ENCODE measurements at places on chromosomes 1 and 21. TPM values are rescaled to one million over a fixed set of nuclear protein-coding genes. Genes with fewer than 3 reads are reported as not detected.
A peak's percentile ranks its signal among the peaks of the same experiment; 100 is the strongest.

DYRK3 gene
- total RNA-seq: 4.9 TPM

ICOSLG gene
- 5.9 TPM for total RNA-seq

HSPG2 gene
- total RNA-seq: 59.0 TPM

MYOM3 gene
- total RNA-seq: not detected

FBLIM1 gene
- total RNA-seq: not detected

NUDT17 gene
- 3.0 TPM for total RNA-seq

DNA sequence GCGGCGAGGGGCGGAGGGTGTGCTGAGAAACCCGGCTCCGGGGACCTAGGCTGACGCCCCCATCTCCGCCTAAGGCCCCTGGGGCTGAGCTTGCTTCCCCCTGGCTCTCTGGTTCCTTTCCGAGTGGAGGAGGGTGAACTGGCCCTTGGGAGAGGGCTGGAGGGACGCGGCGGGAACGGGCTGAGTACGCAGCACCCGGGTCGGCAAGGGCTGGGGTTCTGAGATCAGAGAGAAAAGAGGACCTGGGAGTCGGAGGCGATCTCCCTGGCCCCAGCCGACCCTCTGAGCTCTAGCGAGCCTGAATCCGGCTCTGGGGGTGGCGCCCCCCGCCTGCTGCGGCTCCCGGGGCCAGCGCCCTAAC lies 270.8 kb downstream of the FOXD2 start:
- DNase-seq: no peak
- H3K4me1 ChIP-seq: peaks cover 10% of the 10 kb centered on the region
- no peak overlapping the region for H3K27ac ChIP-seq
- H3K27me3 ChIP-seq: peaks cover 53% of the 10 kb centered on the region
- H3K4me3 ChIP-seq: no peak overlapping the region
- H3K36me3 ChIP-seq: no peaks in the 10 kb centered on the region

DNA sequence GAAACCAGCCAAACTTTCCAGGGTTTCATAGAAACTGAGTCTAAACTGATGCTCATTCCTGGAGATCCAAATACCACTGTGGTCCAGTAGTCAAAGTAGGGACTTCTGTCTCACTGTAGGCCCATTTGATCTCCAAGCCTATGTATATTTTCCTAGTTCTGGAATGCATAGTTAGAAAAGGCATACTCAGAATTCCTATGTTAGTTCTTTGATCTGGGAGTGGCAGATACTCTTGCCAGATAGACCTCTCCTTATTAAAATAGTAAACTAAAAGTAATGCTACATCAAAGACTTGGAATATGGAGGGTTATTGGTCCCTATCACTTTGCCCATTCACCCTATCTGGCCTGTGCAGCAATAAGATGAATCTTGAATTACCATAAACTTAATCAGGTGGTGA lies 10.4 kb upstream of the SGIP1 start:
- H3K4me3 ChIP-seq: no peak overlapping the region
- DNase-seq: no peak
- H3K27ac ChIP-seq: no peak overlapping the region
- H3K27me3 ChIP-seq: no peaks in the 10 kb centered on the region
- H3K36me3 ChIP-seq: no peaks in the 10 kb centered on the region

- DNase-seq: no peak
- peak within 1 kb of the TSS; percentile 98 for H3K27ac ChIP-seq
- peak within 1 kb of the TSS; percentile 79 for H3K4me3 ChIP-seq
- H3K4me1 ChIP-seq: peaks cover 44% of the 10 kb centered on the region
- H3K27me3 ChIP-seq: no peaks in the 10 kb centered on the region
Measured at GRCh38 chr1:15524021-15524282, at the start of gene CASP9. Gene CASP9, minus strand, starts transcription at chr1:15524215. Its CDS starts 15 bp downstream, at chr1:15524200.

- H3K4me3 ChIP-seq: no peak overlapping the region
- no peak for DNase-seq
- no peak overlapping the region for H3K27ac ChIP-seq
- no peaks in the 10 kb centered on the region for H3K4me1 ChIP-seq
- H3K27me3 ChIP-seq: peaks cover 8% of the 10 kb centered on the region
Measured at GRCh38 chr1:158058237-158058985, 65.0 kb downstream of the KIRREL1 start.

DNA sequence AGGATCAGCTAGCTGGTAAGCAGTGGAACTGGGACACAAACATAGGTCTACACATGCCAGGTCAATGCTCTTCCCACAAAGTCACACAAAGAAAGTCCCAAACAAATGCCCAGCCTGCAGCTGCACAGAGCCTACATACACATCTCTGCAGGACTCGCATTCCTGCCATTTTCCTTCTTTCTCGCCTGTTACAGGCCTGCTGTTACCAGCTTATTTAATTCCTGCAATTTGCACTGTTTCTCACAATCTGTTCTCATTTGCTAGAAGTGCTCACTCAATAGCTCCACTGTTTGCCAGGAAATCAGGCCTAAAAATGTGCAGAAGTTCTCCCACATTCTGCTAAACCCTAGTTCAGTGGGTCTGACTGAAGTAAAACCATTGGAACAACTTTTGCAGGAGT lies 362.6 kb upstream of the C1orf87 start:
- H3K27me3 ChIP-seq: no peaks in the 10 kb centered on the region
- no peaks in the 10 kb centered on the region for H3K4me1 ChIP-seq
- H3K36me3 ChIP-seq: no peaks in the 10 kb centered on the region
- DNase-seq: no peak
- no peak overlapping the region for H3K4me3 ChIP-seq
- H3K27ac ChIP-seq: no peak overlapping the region

GRCh38 chr1:10867138-10867721 lies 70.8 kb upstream of the CASZ1 start:
- peaks cover 56% of the 10 kb centered on the region for H3K27me3 ChIP-seq
- H3K4me1 ChIP-seq: peaks cover 9% of the 10 kb centered on the region
- DNase-seq: peak; percentile 68
- no peaks in the 10 kb centered on the region for H3K36me3 ChIP-seq

- no peak overlapping the region for H3K4me3 ChIP-seq
- no peaks in the 10 kb centered on the region for H3K36me3 ChIP-seq
- peak; percentile 85 for DNase-seq
- H3K27me3 ChIP-seq: peaks cover 38% of the 10 kb centered on the region
- H3K27ac ChIP-seq: no peak overlapping the region
- H3K4me1 ChIP-seq: peaks cover 5% of the 10 kb centered on the region
Measured at GRCh38 chr1:85307987-85308832, 31.8 kb upstream of the BCL10 start.

GRCh38 chr1:229117664-229118300 lies 153.1 kb upstream of the RAB4A start:
- H3K27ac ChIP-seq: no peak overlapping the region
- DNase-seq: no peak
- H3K36me3 ChIP-seq: no peaks in the 10 kb centered on the region
- H3K4me1 ChIP-seq: no peaks in the 10 kb centered on the region

- H3K4me1 ChIP-seq: peaks cover 32% of the 10 kb centered on the region
- no peak for DNase-seq
- peaks cover 3% of the 10 kb centered on the region for H3K36me3 ChIP-seq
- H3K27ac ChIP-seq: peak overlapping the region; percentile 59
- H3K27me3 ChIP-seq: peaks cover 2% of the 10 kb centered on the region
Measured at GRCh38 chr1:204511366-204511765, 4.8 kb upstream of the MDM4 start.

- H3K36me3 ChIP-seq: no peaks in the 10 kb centered on the region
- no peaks in the 10 kb centered on the region for H3K4me1 ChIP-seq
- H3K27ac ChIP-seq: no peak overlapping the region
- H3K27me3 ChIP-seq: peaks cover 31% of the 10 kb centered on the region
Measured at GRCh38 chr1:201648066-201648906, 109.4 kb downstream of the NAV1 start.

- H3K4me3 ChIP-seq: no peak overlapping the region
- peaks cover 3% of the 10 kb centered on the region for H3K36me3 ChIP-seq
- H3K27ac ChIP-seq: no peak overlapping the region
- H3K4me1 ChIP-seq: peaks cover 27% of the 10 kb centered on the region
- H3K27me3 ChIP-seq: no peaks in the 10 kb centered on the region
Measured at GRCh38 chr1:110218739-110219138, 8.6 kb downstream of the KCNC4 start.

GRCh38 chr1:157226739-157227138 lies 88.5 kb upstream of the ETV3 start:
- peaks cover 30% of the 10 kb centered on the region for H3K27me3 ChIP-seq
- H3K4me3 ChIP-seq: no peak overlapping the region
- no peaks in the 10 kb centered on the region for H3K4me1 ChIP-seq
- H3K36me3 ChIP-seq: no peaks in the 10 kb centered on the region
- no peak for DNase-seq

DNA sequence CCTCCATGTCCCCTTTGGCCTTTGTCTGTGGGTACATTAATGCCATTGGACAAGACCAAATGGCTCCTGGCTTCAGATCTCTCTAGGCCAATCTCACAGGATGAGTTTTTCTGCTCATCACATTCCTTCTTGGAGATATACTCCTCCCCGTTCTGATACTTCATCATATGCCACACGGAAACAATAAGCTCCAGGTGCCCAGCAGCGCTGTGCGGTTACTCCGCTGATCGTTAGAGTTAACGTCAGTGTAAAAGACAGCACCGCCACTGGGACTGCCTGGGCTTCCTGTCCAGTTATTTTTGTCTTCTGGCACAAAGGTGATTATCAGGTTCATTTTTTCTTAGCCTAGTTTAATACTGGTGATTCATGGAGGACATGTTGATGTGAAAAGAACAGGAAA lies 22.5 kb downstream of the CACHD1 start:
- no peaks in the 10 kb centered on the region for H3K36me3 ChIP-seq
- no peak for DNase-seq
- H3K4me3 ChIP-seq: no peak overlapping the region

- H3K27ac ChIP-seq: no peak overlapping the region
- H3K27me3 ChIP-seq: no peaks in the 10 kb centered on the region
- no peak for DNase-seq
- peaks cover 5% of the 10 kb centered on the region for H3K4me1 ChIP-seq
- peak overlapping the region; percentile 83 for H3K4me3 ChIP-seq
Measured at GRCh38 chr1:228212415-228212965, 4.6 kb downstream of the OBSCN start.

Data from activated CD8-positive, alpha-beta T cell treated with anti-CD3 and anti-CD28 coated beads for 36 hours (primary cell).